ENCODE measurements at places on chromosomes 2 and 18. TPM values are rescaled to one million over a fixed set of nuclear protein-coding genes. Genes with fewer than 3 reads are reported as not detected.

The HOXD11 gene
- not detected for total RNA-seq

DNA sequence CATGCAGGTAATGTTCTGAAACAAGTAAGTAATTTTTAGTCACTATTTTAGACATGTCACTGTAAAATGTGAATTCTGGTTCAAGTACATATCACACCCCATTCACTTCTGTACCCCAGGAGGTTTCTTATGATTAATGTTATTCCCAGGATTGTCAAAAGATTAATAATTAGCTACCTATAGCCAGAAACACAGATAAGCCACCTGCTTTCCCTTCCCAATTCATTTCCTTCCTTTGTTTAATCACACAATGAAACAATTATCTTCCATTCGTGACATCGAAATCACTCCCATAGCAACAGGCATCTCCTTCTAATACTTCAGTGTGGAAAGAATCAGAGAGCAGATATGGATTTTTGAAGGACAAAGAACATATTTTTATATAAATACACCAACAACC lies 1650.3 kb upstream of the CELF4 start:
- no peak for DNase-seq

- DNase-seq: no peak
These were observed 20.4 kb upstream of the PAPOLG start for GRCh38 chr2:60735496-60736250.

GRCh38 chr18:41548521-41549260 lies 406.3 kb upstream of the PIK3C3 start:
- DNase-seq: no peak

The CAPN14 gene
- 1.4 TPM for total RNA-seq

GRCh38 chr18:9856092-9856491 lies 29.7 kb upstream of the TXNDC2 start:
- DNase-seq: no peak

The EPHA4 gene
- total RNA-seq: 259 TPM

DNA sequence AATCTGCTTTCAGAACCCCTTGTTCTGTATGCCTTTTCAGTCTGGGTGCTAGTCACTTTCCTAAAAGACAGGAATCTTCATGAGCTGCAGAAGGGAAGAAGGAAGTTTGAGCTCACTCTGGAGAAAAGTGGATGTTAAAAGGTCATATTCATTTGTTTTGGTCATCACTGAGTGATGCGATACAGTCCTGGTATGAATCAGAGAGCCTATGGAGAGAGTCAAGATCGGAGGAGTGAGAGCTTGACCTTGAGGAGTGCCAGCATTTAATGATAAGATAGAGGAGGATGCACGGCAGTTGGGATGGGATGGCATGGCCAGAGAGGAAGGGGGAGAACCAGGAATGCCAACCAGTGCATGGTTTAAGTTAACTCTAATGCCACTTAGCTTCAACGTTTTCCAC lies 19.6 kb downstream of the USP39 start:
- no peak for DNase-seq

DNA sequence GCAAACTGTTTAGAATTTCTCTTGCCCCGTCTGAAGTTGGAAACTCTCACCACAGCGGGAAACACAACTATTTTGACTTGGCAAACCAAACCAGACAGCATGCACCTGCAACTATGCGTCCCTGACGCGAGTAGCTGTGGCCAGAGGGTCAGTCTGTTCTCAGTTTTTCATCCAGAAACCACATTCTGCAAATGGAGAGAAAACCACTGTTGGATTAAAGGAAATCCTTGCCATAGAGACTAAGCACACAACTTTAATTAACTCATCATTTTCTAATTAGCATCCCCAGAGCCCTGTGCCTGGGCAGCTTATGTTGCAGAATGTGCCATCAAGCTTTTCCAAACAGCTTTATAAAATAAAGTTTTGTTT lies 415.7 kb upstream of the TCF4 start:
- no peak for DNase-seq

- DNase-seq: no peak
These were observed 273.4 kb downstream of the AGPS start for GRCh38 chr2:177665948-177666347.

- no peak for DNase-seq
These were observed 172.2 kb upstream of the RASGRP3 start for GRCh38 chr2:33304032-33304864.

The CDH19 gene
- total RNA-seq: under 0.01 TPM

GRCh38 chr2:226618544-226618874 lies 181.1 kb downstream of the IRS1 start:
- no peak for DNase-seq

The FSHR gene
- total RNA-seq: not detected

GRCh38 chr2:38712413-38712812 lies 38.7 kb downstream of the SRSF7 start:
- no peak for DNase-seq

The PMAIP1 gene
- 1.4 TPM for total RNA-seq

The OSBPL6 gene
- total RNA-seq: 22.3 TPM
